ENCODE measurements at places on chromosomes 16 and 17.

- DNase-seq, result no peak
Measured at GRCh38 chr17:51601622-51602261, 341.4 kb downstream of the UTP18 start.

GRCh38 chr17:52762794-52763167 is 604.3 kb upstream of the CA10 start:
- no peak for DNase-seq

- no peak for DNase-seq
Measured at GRCh38 chr17:57918017-57918895, 37.0 kb downstream of the CUEDC1 start.

DNA sequence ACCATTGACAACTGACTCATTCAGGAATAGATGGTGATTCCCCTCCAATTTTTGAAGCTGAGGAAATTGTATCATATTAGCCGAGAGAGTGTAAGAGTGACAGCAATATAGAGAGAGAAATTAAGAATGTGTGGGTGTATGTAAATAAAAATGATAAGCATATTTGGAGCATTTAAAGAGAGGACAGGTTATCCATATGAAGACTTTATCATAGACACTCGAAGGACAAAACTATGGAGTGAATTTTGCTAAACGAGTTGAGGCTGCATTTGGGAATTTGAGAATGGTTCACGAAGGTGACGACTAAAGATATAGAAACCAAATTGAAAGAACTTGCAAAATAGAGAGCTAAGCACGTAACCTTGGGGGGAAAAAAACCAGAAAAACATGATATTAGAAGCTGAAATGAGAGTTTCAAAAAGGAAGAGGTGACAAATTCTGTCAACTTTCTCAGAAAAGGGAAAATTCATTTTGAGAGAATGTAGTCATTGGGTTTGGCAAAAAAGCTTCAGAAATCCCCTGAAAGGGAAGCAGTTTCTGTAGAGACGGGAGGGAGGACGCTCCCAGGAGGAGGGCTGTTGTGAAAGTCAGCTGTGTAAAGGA is 129.7 kb downstream of the KCNJ2 start:
- no peak for DNase-seq

GRCh38 chr16:59545721-59546120 is 811.6 kb upstream of the GOT2 start:
- no peak for DNase-seq

DNA sequence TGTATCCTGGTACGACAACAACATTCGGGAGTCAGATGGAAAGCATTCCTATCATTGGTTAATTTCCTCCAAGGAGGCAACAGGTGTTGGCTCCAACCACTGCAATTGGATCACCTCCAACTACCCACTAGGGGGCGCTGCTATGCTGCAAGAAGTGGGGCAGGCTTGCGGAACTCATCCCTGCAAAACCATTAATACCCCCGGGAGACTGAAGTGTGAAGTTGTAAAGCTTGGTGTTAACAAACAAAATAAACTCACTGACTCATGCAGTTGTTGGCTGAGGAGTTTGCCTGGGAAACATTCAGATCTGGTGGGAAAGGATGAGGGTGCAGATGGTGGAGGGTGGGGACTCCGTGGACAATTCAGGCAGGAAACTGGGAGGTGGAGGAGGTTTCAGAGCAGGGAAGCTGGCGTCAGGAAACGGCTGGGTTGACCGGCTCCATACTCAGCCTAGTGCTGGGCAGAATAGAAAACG is 84.9 kb downstream of the HS3ST2 start:
- DNase-seq, result peak; percentile 70

DNA sequence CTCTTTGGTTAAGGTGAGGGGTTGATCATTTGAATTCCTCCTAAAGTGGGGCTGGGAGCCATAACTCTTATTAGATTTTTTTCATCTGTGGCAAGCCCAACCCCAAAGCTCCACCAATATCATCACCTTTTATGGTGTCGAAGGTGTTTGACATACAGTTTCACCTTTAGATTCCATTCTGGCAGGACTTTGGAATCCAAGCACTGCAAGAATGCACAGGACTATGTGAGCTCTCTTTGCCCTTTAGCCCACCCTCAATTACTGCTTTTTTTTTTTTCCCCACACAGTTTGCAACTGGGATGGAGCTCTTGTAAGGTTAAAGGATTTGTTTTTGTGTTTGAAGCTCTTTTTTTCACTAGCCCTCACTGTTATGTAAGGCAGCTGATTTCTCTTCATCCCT is 154.0 kb upstream of the KCNJ16 start:
- DNase-seq, result no peak

All from amygdala (tissue), 56 donors.